ENCODE measurements at places on chromosomes 4 and X.

- no peak for DNase-seq
These were observed 362.3 kb upstream of the ZFP42 start for GRCh38 chr4:187633245-187633644.

GRCh38 chrX:49238735-49239134, 3.5 kb downstream of the CCDC22 start:
- DNase-seq, result no peak

DNA sequence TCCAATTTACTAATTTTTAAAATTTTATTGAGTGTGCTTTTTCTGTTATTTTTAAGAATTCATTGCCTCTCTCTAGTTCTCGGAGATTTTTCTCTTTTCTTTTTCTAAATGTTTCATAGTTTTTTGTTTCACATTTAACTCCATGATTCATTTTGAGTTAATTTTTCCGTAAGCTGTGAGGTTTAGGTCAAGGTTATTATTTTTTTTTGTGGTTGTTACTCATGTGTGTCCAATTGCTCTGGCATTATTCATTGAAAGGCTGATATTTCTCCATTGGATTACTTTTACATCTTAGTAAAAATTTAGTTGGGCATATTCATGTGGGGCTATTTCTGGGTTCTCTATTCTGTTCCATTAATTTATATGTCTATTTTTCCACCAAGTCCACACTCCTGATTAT, 220.8 kb downstream of the MID1IP1 start:
- no peak for DNase-seq

DNA sequence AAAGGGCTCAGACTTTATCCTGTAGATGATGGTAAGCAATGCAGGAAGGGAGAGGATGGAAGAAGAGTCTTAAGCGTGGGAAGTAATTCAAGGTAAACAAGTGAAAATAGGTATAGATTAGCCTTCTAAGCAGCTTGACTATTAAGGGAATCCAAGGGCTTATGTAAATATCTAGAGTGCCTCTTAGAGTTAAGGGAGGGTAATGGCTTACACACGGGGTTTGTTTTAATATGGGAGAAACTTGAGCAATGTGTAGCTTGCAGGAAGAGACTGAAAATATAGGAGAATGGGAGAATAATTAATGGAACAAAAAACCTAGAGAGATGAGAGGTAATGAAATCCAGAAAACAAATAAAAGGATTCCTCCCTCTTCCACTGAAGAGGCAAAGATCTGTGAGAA, 12.8 kb upstream of the SAP30 start:
- DNase-seq, result no peak

DNA sequence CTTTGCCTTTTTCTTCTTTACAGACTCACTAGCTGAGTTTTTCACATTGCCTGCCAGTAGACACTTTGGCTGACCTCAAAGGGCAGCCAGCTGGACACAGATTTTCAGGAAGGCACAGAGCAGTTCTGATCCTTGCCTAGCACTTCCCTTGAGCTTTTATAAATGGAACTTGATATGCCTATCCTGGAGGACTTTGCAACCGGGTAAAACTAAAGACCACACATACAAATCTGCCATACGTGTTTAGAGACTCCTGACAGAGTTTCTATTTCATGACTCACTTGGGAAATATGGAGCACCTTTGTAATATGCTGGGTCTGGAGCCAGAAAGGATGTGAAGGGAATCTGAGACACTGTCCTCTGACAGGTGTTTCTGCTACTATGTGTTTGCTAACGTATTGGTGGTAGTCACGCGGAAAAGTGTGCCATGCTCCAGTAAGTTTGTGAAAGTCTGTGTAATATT, 56.7 kb upstream of the RASSF6 start:
- no peak for DNase-seq

GRCh38 chr4:54661686-54662085, 3.9 kb downstream of the KIT start:
- no peak for DNase-seq

GRCh38 chr4:80257851-80258250, 8.6 kb upstream of the FGF5 start:
- no peak for DNase-seq

DNA sequence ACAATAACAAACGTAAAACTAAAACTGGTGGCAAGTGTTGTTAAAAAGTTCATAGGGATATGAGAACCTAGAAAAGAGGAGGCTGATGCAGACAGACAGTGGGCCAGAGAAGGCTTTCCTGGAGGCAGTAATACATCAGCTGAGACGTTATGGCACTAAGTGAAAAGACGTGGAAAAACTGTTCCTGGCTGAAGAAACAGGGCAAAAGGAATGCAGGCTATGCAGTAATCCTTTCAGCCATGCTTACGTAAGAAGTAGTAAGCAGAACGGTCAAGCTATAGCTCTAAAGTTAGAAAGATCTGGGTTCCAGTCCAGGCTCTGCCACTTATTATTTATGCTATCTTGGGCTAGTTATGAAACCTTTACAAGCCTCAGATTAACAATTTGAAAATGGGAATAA, 6.4 kb downstream of the LAMTOR3 start:
- DNase-seq, result no peak

GRCh38 chr4:39668887-39669286, 29.0 kb upstream of the UBE2K start:
- no peak for DNase-seq

- DNase-seq, result no peak
These were observed 168.1 kb downstream of the FAT4 start for GRCh38 chr4:125482822-125483221.

DNA sequence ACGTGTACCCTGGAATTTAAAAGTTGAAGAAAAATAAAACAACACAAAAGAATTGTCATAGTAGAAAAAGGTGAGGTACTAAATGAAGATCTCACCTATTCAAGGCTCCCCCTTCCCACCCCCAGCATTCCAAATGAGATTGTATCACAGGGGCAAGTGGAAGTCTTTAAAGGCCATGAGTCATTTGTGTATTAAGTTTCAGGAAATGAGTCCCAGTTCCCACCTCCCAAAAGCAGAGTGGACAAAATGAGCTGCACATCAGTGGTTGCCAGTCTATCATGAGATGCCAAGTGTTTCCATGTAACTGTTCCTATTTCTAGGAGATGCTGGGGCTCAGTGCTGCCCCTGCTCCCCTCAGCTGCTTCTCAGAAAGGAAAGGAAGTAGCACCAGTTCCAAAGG, 20.1 kb downstream of the ARHGEF9 start:
- DNase-seq, result no peak

GRCh38 chr4:47095884-47096283, 64.5 kb downstream of the GABRB1 start:
- no peak for DNase-seq

GRCh38 chrX:154046940-154047610, 27.4 kb upstream of the IRAK1 start:
- DNase-seq, result no peak

- DNase-seq, result no peak
These were observed 30.9 kb downstream of the RAB33B start for GRCh38 chr4:139484783-139485311.

GRCh38 chr4:140884431-140885058, 128.4 kb upstream of the TBC1D9 start:
- DNase-seq, result peak; percentile 69

DNA sequence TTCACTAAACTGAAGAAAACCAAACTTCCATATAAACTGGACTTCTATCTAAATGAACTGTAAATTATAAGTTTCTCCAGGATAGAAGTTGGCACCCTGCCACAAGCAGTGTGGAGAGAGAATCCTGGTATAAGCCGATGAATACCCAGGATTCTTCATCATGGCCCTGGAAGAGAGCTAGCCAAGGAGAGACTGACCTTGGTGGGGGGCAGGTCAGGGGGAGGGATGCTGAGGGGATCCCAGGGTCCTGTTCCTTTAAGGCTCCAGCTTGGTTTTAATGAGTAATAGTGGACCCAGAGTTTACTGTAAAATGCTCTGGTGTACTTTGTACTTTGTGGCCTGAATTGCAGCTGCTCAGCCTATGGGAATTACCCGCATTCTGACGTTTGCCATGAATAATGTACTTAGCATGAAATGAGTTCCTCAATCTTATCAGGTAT, 16.9 kb downstream of the RASSF6 start:
- DNase-seq, result peak; percentile 25

GRCh38 chr4:133759428-133759827, 442.2 kb downstream of the PABPC4L start:
- no peak for DNase-seq

- DNase-seq, result no peak
These were observed 872.5 kb upstream of the ADGRL3 start for GRCh38 chr4:60327651-60328050.

GRCh38 chr4:159489646-159490045, 386.8 kb downstream of the RAPGEF2 start:
- DNase-seq, result no peak

- no peak for DNase-seq
These were observed 507 bp downstream of the MFAP3L start for GRCh38 chr4:170025523-170026252.

DNA sequence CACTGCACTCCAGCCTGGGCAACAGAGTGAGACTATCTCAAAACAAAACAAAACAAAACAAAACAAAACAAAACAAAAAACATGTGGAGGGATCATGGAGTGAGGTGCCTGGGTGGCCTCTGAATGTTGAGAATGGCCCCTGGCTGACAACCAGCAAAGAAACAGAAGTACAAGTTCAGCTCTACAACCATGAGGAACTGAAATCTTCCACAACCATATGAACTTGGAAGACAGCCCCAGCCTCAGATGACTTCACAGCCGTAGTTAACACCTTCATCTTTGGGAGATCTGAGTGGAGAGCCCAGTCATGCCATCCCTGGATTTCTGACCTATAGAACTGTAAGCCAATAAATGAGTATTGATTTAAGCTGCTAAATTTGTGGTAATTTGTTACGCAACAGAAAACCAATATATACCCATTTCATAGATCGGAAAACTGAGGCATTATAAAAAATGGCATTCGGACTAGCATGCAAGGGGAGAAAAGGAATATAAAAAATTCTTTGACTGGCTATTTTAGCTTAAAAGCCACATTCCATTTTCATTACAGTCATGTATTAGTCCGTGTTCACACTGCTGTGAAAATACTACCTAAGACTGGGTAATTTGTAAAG, 138.7 kb upstream of the RAPGEF2 start:
- DNase-seq, result no peak
